ENCODE measurements at places on chromosomes 16 and 17.

GRCh38 chr16:89101303-89102040 lies 7.8 kb downstream of the ACSF3 start:
- no peak for DNase-seq

DNA sequence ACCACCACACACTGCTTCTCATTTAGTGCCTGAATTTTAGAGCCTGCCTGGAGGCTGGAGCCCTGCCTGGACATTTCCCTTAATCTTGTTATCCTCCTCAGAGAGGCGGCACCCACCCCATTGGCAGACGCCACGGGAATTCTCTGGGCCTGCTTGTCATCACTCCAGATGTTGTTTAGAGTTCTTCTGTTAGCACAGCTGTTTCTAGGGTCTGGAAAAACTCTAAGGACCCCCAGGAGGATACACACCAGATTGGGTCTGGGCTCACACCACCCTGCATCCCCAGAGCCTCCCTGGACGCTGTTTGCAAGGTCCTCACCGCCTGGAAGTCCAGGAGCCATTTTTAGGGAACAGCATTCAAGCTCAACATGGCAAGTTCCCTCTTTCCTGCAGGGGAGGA lies 565 bp upstream of the XAF1 start:
- no peak for DNase-seq

GRCh38 chr17:62101515-62101914 lies 36.4 kb upstream of the MED13 start:
- no peak for DNase-seq

DNA sequence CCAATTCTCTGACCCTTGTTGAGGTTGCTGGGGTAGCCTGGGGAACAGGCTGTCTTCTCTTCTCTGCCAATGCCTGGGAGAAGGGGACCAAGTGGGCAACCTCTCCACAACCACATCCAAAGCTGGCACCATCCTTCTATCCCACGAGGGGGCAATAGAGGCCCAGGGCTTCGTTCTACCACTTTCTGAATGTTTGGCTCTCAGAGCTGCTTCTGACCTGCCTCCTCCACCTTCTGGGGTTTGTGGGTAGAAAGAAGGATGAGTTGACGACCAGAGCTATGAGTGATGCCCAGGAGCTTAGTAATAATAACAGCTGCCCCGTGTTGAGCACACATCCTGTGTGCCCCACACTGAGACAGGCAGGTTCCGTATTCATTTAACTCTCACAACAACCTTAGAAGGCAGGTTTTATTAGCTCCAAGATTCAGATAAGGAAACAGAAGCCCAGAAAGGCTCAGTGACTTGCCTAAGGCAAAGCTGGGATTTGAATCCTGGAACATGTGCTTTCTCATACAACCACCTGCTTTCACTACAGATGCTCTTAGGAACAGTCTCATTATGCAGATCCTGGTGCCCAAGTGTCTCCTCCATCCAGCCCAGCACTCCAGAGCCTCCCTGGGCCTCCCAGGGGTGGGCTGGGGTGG lies 11.1 kb downstream of the TSPOAP1 start:
- DNase-seq: peak; percentile 87

- DNase-seq: no peak
These were observed 42.1 kb upstream of the CLEC18A start for GRCh38 chr16:69909043-69909442.

DNA sequence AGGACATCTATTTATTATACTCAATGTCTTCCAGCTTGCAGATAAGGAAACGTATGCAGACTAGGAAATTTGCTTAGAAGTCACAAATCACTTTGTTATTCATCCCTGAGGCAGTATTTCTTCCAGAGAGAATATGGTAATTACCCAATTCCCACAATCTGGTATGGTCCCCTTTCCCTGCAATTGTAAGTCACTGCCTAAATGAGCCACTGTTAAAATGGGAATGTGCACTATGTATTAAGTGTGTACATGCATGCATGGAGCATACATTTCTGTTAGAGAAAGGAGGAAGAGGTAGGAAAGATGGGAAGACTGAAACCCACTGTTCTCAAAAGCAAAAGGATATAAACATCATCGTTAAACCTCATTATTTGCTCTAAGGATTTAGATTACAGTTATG lies 10.0 kb downstream of the NUFIP2 start:
- DNase-seq: no peak

GRCh38 chr17:40331743-40332641 lies 23.0 kb downstream of the RARA start:
- no peak for DNase-seq

DNA sequence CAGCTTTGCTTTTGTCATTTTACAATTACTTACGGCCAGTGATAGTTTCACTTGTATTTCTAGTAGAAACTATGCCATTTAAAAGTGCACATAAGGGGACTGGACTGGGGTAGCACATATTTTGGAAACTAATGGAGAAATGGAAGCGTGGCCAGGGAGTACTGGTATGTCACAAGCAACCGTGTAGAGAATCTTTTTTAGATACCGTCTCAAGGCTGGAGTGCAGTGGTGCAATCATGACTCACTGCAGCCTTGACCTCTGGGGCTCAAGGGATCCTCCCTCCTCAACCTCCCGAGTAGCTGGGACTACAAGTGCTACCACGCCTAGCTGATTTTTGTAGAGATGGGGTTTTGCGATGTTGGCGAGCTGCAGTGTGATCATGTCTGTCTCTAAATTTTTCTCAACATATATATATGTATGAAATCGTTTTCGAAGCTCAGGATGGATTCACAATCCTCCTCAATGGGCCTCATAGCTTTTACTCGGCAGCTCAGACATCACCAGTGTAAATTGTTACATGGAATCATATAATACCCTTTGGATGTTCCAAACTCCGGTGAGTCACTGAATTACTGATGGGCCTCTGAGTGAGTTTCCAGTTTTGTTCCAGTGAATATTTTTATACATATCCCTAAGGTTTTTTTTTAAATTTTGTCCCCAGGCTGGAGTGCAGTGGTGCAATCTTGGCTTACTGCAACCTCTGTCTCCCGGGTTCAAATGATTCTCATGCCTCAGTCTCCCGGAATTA lies 51.7 kb downstream of the ZNF778 start:
- DNase-seq: no peak

DNA sequence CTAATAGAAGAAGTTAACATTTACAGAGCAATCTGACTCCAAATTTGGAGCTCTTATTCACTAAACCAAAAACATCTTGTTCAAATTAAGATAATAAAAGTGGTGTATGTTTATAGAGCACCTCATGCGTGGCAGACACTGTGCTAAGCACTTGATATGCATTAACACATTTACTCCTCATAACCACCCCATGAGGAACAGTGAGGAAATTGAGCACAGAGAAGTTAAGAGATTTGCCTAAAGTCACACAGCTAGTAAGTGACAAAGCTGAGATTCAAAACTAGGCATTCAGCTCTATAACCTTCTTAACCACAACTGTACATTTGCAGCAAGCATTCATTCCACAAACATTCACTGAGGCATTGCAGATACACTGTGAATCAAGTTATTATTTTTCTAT lies 94.0 kb downstream of the VAT1L start:
- DNase-seq: no peak

GRCh38 chr17:3809135-3809534 lies 8.1 kb upstream of the ITGAE start:
- no peak for DNase-seq

- DNase-seq: no peak
These were observed 114.4 kb downstream of the CDH13 start for GRCh38 chr16:82741073-82741615.

DNA sequence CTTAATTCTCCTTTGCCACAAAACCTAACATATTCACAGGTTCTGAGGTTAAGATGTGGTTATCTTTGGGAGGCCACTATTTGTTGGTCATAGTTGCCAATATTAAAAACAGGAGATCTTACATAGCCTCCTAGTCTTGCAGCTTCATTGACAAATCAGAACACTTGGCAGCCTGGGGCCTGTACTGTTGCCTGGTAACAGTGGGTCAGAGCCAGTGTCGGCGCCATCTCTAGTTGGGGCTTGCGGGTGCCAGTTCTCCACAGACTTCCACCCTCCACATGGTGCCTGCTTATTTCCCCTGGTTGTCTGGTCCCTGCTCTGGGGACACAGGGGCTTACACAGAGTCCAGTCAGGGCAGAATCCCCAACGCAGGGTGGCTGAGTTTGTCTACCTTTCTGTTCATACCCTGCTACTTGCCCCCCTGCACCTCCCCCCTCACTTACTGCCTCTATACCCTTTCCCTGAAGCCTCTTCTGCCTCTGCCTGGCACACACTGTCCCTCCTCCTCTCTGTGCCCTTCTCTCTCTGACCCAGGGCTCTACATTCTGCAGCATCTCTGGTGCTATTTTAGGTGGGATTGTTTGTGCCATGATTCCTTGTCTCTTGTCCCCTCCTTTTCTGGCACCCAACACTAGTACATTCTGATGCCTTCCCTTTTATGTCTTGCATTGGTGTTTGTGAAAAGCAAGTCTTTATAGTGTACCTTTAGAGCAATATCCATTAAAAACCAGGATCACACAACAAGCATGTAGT lies 13.4 kb downstream of the EPN2 start:
- no peak for DNase-seq

GRCh38 chr16:11183951-11184350 lies 72.1 kb downstream of the SOCS1 start:
- no peak for DNase-seq

DNA sequence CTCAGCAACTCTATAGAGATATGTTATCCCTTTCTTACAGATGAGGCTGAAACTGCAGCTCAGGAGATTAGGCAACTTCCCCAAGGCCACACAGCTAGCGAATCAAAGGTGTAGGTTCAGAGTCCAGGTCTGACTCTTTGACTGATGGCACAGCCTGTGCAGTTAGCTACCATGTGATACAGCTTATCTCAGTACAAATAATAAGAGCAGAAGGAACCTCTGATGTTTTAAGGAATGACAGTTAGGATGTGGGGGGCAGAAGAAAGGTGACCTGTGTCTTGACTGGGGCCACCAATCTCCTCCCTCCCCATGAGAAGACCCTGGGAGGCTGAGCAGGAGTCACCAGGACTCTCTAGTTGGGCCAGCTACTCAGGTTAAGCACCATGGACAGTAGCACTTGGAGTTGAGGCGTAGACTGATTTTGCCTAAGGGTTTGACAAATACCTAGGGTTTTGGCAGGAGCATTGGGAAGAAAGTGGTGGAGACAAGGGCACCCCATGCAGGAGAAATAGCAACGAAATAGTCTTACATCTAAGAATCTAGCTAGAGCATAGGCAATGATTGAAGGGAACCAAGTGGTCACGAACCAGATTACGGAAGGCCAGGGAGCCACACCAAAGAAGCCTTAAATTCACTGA lies 22.8 kb upstream of the ACSM2B start:
- no peak for DNase-seq

GRCh38 chr16:85527042-85527766 lies 85.9 kb upstream of the GSE1 start:
- no peak for DNase-seq

GRCh38 chr17:80861892-80862291 lies 129.7 kb upstream of the CHMP6 start:
- DNase-seq: peak; percentile 49

GRCh38 chr16:49478107-49478506 lies 104.5 kb downstream of the C16orf78 start:
- no peak for DNase-seq

GRCh38 chr16:69812688-69813014 lies 50.5 kb downstream of the WWP2 start:
- DNase-seq: no peak

DNA sequence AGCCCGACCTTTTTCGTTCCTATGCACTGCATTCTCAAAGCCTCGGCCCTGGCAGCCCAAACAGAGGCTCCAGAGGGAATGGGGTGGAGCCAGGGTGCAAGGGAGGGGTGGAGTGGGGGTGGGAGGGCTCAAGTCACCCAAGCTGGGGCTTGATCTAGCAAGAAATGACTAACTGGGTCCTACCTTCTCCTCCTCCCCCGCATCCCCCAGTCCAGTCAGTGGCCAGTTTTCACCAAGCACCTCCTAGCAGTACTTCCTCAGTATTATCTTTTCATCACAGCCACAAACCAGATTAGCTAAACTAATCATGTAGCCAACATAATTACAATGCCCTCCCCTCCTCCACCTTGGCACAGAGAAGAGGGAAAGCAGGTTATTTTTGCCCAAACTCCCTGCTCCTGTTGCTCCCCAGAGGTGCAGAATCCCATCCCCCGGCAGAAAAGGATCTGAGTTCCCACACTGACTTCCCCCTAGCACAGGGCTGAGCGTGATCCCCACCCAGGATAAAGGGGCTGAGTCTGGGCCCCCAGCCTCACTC lies 2.2 kb downstream of the JUP start:
- no peak for DNase-seq

- DNase-seq: peak; percentile 64
These were observed 19.1 kb downstream of the WIPI1 start for GRCh38 chr17:68437979-68438822.

DNA sequence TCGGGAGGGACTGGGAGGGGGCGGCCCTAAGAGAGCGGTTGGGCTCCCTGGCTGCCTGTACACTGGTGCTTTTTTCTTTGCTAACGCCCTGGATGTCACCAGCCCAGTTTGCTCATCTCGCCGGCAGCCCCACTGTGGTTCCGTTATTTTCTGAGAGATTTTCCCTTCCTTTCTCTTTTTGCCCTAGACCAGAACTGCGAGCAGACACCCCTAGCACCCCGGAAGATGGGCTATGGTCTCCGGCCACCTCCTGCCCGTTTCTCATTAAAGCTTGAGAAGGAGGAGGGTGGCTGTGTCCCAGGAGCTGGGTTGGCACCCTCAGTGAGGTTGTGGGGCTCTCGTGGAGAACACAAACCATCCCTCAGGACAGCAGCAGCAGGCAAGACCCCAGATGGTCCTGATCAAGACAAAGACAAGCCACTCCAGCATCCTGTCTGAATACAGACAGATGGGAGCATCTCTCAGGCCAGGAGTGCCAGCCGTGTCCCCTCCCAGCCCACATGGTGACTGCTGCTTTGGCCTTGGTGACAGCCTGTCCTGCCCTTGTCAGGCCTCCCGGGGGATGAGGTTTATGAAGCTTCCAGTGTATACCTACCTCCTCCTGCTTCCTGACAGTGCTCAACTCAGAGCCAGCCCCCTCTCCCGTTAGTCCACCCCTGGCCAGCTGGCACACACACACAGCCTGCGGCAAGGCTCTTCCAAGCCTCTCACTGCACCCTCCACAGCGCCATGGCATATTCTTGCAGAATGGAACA lies 77.2 kb downstream of the KCNJ12 start:
- no peak for DNase-seq

GRCh38 chr16:51154271-51155171 lies 3.5 kb upstream of the SALL1 start:
- DNase-seq: no peak

DNA sequence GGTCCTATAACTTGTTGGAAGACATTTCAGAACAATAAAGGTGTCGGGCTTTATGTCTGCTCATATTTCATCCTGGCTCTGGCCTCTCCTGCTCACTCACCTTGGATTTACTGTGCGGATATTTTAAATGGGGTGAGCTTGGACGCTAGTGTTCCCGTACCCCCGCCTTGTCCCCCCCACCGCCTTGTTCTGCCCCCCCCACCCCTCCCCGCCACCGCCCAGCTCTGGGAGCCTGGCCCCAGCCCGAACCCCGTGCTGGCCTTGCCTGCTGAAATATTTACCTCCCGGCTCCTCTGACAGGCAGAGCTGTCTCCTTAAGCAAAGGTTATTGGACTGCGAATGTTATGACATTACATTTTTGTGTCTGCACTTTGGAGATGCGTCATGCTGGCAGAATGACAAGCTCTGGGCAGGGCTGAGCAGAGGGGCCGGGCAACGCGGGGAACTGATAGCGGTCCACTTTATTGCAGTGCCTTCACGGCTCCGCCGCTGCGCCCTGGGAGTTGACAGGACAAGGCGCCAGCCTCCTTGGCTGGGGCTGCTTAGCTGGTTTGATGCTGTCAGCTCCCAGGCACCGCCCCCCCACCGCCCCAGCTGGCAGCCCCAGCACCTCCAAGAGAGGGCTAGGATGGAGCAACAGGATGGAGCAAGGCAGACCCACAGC lies 222.5 kb upstream of the GSE1 start:
- DNase-seq: no peak

- DNase-seq: no peak
These were observed 68.8 kb upstream of the RCVRN start for GRCh38 chr17:9973669-9974447.
